Caco-2 (cell line): ENCODE measurements at places on chromosomes 3 and 15. TPM values are rescaled to one million over a fixed set of nuclear protein-coding genes. Genes with fewer than 3 reads are reported as not detected.

CCR3 gene
- 0.64 and 0.65 TPM in 2 replicates for total RNA-seq

GOLGA8J gene
- not detected in 2 replicates for total RNA-seq

SPG21 gene
- 69.4 and 72.9 TPM in 2 replicates for total RNA-seq

- H3K4me3 ChIP-seq = no peak overlapping the region
- H3K27ac ChIP-seq = no peak overlapping the region
- DNase-seq = no peak
- H3K4me1 ChIP-seq = no peaks in the 10 kb centered on the region
- H3K27me3 ChIP-seq = peaks cover 2% of the 10 kb centered on the region
Measured at GRCh38 chr15:31557899-31558298, 231.3 kb downstream of the KLF13 start.

DNA sequence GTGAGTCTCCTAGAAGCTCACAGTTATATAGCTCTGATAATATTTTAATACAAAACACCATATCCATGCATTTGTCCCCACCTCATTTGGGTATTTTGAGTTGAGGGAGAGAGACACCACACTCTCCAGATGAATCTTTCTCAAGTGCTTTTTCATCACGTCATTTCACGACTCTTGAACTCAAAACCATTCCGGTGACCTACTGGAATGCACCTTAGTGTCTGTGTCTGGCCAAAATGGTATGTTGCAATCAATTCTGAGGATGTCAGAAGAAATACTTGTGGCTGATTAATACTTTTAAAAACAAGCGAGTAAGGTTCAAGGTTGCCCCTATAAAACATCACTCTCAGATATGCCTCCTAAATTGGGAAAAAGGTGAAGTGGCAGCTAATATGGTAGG lies 352.6 kb upstream of the ICE2 start:
- no peak overlapping the region for H3K4me3 ChIP-seq
- H3K27ac ChIP-seq = no peak overlapping the region
- DNase-seq = no peak
- no peaks in the 10 kb centered on the region for H3K36me3 ChIP-seq
- no peaks in the 10 kb centered on the region for H3K27me3 ChIP-seq
- H3K4me1 ChIP-seq = no peaks in the 10 kb centered on the region

GRCh38 chr15:63626955-63627354 lies 29.8 kb downstream of the FBXL22 start:
- no peak for DNase-seq
- H3K36me3 ChIP-seq = no peaks in the 10 kb centered on the region; the same call in 1 of the 2 replicates
- H3K4me1 ChIP-seq = no peaks in the 10 kb centered on the region
- no peaks in the 10 kb centered on the region for H3K27me3 ChIP-seq

DNA sequence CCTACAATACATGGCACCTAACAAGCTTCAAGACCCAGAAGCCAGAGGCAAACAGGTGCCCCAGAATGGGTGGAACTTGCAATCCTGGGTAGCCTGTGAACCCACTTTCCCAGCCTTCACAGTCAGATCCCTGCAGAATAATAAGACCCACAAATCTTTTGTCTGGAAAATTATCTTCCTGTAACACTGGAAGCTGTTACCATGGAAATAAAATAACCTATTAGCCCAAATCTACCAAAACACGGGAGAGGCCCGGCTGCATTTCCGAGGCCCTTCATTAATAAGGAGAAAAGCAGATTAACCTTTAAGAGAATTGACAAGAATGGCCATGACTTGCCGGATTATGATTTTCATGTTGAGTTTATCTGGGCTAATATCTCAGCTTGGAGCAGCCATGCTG lies 256.1 kb upstream of the PROK2 start:
- H3K4me1 ChIP-seq = no peaks in the 10 kb centered on the region
- no peaks in the 10 kb centered on the region; the same call in 1 of the 2 replicates for H3K27me3 ChIP-seq

DNA sequence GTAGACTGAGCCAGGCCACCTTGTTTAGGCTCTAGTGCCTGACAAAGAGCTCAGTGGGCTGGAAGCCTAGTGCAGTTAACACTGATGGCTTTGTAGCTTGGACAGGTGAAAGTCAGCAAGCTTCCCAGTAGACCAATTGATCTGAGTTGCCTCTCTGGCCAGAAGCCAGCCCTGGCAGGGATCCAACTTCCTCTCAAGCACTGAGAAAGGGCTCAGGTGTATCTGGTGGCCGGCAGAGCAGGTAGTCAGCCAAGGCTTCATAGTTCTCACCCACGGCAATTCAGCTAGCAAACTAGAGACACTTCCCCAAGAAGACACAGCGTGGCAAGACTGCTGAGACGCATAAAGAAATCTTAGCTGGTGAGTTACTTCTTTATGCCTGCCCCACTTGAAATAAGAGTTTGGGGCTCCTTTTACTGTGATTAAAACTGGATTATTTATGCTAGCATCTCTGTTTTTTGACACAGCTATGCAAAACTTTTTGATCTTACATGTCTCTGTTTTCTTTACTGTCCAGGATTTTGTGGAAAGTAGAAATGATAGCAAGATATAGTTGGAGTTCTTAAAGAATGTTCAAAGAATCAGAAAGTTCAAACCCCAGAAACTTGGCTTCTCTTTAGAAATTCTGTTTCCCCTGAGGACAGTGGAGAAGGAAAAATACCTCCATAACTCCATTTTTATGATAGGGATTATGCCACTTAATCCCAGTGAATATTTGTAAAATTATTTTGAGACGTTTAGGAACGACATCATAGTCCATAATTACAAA lies 8.4 kb upstream of the CA12 start:
- no peak overlapping the region for H3K4me3 ChIP-seq
- H3K27me3 ChIP-seq = no peaks in the 10 kb centered on the region
- no peaks in the 10 kb centered on the region for H3K36me3 ChIP-seq
- no peak for DNase-seq
- no peaks in the 10 kb centered on the region; the same call in 1 of the 2 replicates for H3K4me1 ChIP-seq
- H3K27ac ChIP-seq = no peak overlapping the region

DNA sequence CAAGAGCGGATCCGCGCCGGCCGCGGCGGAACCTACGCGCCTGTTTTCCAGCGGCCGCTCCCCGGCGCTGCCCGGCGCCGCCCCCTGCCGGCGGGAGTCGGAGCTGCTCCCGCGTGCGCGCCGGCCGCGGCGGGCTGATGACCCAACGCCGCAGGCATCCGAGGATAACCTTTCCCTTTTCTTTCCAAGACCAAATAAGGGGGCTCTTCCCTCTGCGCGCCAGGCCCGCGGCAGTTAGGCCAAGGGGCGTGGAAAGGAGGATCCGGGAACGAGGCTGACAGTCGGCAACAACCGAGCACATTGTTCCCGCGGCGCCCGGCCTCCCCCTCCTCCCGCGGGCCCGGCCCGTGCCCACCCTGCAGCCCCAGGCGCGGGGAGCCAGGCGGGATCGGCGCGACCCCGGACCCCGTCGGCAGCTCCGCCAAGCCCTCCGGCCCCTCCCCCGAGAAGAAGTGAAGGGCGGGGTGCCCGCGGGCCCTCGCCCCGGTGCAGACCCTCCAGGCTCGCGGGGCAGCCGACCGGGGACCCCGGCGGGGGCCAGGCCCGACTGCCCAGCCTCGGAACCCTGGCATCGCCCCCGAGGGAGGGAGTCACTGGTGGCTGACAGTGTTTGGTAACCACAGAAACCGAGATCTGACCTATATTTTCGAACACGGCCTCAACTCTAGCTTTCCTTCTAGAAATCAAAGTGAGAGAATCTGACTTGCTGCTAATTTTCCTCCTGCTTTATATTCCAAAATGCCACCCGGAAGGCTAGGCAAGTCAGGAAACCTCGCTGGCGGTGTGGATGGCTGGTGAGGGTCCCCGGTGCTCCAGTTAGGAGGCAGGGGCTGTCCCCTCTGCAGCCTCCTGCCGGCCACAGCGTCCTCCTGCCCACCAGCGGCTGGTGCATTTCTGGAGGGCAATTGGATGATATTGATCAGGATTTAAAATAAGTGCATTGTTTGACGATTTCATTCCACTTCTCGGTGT lies 45.6 kb upstream of the SYNM start:
- no peak overlapping the region for H3K27ac ChIP-seq
- no peaks in the 10 kb centered on the region for H3K36me3 ChIP-seq
- H3K4me3 ChIP-seq = peak overlapping the region; percentile 48
- H3K4me1 ChIP-seq = no peaks in the 10 kb centered on the region
- DNase-seq = peak; percentile 78
- H3K27me3 ChIP-seq = no peaks in the 10 kb centered on the region

- DNase-seq = no peak
- H3K27me3 ChIP-seq = no peaks in the 10 kb centered on the region
- no peak overlapping the region for H3K4me3 ChIP-seq
Measured at GRCh38 chr3:14274612-14274936, 96.0 kb downstream of the LSM3 start.

- no peak overlapping the region for H3K4me3 ChIP-seq
- DNase-seq = no peak
- no peak overlapping the region for H3K27ac ChIP-seq
- H3K4me1 ChIP-seq = no peaks in the 10 kb centered on the region
- no peaks in the 10 kb centered on the region for H3K27me3 ChIP-seq
Measured at GRCh38 chr15:68439506-68439905, 7.5 kb upstream of the ITGA11 start.

DNA sequence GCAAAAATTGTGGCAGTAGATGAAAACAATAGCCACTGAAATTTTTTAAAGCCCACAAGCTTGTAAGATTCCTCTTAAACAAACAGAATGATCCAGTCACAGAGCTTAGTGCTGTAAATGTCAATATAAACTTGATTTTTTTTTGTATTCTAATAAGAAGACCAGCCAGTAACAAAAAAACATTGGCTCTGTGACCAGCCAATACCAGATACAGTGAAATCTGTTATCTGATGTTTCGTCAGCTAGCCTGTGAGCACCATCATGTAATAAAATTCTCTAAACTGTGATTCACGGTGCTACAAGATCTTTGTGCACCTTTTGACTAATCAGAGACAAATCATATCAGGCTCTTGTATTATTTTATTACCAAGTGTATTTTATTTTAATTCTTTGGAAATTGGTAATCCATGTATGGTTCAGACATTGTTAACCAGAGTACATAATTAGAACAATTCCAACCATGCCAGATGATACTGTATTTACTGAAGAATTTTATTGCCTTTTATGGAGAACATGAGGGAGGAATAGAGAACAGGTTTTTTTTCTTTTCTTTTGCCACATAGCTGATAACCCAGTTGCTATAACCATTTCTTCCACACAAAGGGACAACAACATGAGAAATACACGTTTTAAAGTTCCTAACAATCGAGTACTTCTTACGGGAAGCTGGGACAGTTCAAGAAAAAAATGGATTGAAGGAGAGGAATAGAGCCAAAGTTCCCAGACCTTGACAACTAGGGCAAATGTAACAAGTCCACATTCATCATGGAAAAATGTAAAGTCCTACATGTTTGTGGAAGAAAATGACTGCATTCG lies 71.9 kb downstream of the FILIP1L start:
- no peak overlapping the region for H3K4me3 ChIP-seq
- no peaks in the 10 kb centered on the region for H3K27me3 ChIP-seq
- DNase-seq = peak; percentile 23

GRCh38 chr15:50968353-50968752 lies 59.9 kb downstream of the AP4E1 start:
- H3K4me3 ChIP-seq = no peak overlapping the region
- H3K4me1 ChIP-seq = peaks cover 2% of the 10 kb centered on the region; the same call in 1 of the 2 replicates
- H3K27me3 ChIP-seq = no peaks in the 10 kb centered on the region
- H3K36me3 ChIP-seq = no peaks in the 10 kb centered on the region; the same call in 1 of the 2 replicates
- H3K27ac ChIP-seq = no peak overlapping the region

DNA sequence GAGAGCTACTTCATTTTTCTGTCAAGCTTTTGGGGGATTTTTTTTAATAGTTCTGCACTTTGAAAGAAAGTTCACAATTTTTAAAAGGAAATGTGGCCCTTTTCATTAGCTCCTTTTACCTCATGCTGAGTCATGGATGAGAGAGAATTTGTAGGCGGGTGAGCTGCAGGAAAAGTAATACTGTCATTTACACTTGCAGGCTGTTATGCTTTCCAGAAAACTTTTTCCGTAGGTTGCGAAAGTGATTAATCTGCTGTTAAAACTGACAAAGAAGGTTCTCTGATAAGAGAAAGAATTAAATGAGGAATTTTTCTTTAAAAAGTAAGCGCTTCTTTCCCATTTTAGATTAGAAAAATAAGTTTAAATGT lies 430.2 kb downstream of the LPP start:
- DNase-seq = peak; percentile 9
- no peaks in the 10 kb centered on the region for H3K27me3 ChIP-seq
- no peaks in the 10 kb centered on the region for H3K36me3 ChIP-seq

DNA sequence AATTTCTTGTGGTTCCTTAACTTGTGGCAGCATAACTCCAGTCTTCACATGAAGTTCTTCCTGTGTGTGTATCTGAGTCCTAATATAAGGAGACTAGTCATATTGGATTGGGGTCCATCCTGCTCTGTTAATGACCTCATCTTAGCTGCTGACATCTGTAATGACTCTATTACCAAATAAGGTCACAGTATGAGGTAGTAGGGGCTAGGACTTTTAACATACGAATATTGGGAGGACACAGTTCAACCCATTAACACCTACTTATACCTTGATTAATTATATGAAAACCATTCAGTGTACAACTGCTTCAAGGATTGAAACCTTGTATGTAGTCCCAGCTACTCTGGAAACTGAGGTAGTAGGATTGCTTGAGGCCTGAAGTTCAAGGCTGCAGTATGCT lies 43.9 kb downstream of the OIP5 start:
- no peak overlapping the region for H3K4me3 ChIP-seq
- no peaks in the 10 kb centered on the region for H3K27me3 ChIP-seq
- H3K4me1 ChIP-seq = 0 out of 2 replicates have a peak, but pooled peaks cover 5% of the 10 kb centered on the region
- H3K27ac ChIP-seq = no peak overlapping the region
